SK-N-MC (cell line): ENCODE measurements at places on chromosomes 6 and 20.

DNA sequence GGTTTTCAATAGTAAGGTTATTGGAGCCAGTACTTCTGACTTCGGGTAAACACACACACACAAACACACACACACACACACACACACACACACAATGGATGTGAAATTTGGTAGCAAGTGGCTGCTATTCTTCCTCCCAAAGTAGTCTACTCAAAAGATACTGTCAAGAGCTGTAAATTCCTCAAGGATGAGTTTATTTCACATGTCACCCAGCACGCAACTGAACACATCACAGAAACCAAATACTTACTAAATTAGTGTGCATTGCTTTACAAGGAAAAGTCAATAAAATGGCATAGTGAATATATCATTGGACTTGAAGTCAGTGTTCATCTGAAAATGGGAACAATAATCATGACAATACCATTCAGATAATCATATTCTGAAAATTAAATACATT is 32.9 kb downstream of the MMUT start:
- no peak for DNase-seq

GRCh38 chr6:4017058-4017739 is 61.7 kb downstream of the FAM217A start:
- no peak for DNase-seq

DNA sequence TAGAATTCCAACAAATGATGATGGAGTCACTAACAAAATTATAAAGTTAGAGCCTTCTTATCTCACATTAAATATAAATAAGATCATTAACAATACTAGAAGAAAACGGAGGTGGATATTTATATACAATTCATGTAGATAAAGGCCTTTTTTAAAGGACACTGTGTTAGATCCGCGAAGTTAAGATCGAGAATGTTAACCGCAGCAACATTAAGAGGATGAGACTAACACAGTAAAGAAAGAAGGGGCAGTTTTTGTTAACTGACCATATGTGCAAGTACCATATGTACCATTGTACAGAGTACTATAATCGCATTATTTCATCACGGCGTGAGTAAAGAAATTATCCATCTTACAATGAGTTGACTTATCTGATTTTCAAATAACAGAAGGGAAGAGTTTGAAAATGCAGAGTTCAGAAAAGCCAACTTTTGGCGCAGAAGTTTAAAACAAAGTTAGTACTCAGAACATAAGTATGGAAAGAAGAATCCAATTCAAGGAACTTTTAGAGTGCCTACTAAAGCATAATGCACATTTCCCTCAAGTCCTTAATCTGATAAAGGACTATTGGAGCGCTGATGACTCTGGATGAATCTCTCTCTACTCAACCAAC is 1.4 kb downstream of the FBXL4 start:
- no peak for DNase-seq

- no peak for DNase-seq
Observed at GRCh38 chr6:48098923-48099322, 12.1 kb downstream of the PTCHD4 start.

GRCh38 chr6:39923394-39923793 is 10.9 kb downstream of the MOCS1 start:
- DNase-seq, result no peak
